Stimulated activated CD4-positive, alpha-beta T cell treated with anti-CD3 and anti-CD28 coated beads, Interleukin-4, amount 100 ng/mL, for 48 hours (primary cell): ENCODE measurements at places on chromosomes 7 and 10.
A peak's percentile ranks its signal among the peaks of the same experiment; 100 is the strongest.

DNA sequence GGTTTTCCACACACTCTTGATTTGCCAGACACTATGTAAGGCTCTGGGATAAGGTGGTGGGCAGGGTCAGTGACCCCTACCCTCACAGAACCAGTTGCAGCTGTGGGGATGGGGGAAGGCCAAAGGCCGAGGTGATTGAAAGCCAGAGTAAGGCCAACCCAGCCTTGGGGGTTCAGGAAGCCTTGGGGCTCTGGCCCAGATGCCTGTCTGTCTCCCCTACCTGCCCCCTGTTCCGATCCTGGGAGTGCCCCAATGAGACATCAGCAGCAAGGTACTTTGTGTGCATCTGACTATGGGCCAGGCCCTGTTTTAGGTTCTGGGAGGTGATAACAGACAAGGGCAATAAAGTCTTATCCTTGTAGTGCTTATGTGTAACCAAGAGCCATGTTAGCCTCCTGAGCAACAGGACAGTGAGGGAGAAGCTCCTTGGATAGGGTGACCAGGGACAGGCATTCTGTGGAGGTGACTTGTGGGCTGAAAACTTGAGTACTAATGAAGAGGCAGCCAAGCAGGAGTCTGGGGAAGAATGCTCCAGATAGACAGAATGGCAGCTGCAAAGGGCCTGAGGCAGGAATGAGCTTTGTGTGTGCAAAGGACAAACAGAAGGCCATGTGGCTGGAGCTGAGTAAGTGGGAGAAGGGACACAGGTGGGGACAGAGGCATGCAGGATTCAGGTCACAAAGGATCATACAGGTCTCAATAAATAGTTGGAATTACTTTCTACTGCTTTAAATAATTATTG lies 35.4 kb downstream of the TSPAN14 start:
- DNase-seq = no peak

DNA sequence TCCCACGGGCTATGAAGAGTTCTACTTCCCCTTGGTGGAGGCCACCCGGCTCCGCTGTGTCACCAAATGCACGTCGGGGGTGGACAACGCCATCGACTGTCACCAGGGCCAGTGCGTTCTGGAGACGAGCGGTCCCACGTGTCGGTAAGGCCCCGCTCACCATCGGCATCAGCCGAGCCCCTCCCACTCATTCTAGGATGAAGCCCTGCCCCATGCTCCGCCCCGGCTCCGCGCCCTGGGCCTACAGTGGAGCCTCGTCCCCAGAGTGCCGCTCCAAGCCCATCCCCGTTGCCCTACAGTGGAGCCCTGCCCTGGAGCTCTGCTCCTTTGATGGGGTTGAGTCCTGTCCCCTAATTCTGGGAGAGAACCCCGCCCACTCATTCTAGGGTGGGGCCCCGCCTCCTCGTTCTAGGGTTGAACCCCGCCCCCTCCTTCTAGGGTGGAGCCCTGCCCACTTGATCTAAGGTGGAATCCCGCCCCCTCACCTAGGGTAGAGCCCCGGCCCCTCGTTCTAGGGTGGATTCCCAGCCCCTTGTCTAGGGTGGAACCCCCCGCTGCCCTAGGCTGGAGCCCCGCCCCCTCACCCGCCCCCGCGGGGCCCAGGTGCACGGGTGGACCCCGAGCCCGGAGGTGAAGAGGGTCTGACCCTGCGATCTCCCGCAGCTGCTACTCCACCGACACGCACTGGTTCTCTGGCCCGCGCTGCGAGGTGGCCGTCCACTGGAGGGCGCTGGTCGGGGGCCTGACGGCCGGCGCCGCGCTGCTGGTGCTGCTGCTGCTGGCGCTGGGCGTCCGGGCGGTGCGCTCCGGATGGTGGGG lies 3.4 kb upstream of the MUC12 start:
- DNase-seq = peak; percentile 85

DNA sequence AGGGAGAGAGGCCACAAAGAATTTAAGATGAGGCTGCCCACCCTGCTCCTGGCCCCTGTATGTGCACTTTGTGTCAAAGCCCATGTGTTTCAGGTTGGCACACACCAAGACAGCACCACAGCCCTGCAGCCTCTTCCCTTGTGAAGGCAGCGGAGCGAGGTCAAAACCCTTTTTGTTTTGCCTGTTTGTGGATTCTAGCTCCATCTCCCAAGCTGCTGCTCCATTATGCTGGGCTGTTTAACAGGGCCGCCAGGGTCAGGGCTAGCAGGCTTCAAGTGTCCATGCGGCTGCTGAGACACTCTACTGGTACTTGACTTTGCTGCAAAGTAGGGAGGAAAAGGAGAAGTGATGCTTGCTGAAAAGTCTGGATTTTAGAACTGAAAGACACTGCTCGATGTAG lies 142.3 kb upstream of the EFCAB10 start:
- DNase-seq = no peak

DNA sequence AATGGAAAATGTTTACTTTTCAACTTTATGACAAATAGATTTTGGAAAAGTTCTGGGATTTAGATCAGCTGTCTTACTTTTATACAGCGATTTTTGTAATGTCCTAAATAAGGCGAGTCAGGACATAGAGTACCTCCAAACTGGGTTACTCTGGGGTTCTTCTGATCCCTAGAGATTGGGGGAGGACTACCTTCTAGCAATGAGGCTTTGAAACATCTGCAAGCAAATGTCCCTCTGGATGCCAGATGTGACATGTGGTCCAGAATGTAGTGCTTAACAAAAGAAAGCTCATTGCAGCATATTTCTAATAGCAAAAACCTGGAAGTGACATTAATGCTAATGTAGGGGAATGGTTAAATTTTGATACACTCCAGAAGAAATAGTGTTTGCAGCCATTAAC lies 36.1 kb downstream of the ABRAXAS2 start:
- DNase-seq = no peak

DNA sequence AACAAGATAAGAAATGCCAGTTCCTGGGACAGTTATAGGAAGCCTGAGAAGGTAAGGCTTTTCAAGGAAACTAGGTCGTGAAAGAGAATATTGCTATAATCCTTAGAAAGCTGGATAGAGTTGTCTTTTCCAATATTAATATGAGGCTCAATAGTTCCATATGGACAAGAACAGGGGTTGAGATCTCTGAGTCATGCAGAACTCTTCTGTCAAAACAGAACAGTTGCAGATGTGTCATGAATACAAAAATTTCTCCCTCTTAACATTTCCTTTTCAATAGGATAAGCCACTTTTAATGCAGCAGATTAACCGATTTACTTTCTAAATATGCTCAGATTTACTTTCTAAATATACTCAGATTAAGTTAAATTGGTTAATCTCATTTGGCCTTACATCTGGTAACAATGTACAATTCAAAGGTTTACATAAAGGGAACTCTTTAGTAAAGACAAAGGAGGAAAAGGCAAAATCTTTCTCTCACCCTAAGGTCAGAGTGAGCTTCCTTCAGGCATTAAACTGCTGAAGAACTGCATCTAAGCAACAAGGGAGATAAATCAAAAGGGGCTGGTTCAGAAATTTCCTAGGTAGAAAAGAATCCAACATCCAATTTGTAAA lies 104.7 kb upstream of the PCDH15 start:
- no peak for DNase-seq

DNA sequence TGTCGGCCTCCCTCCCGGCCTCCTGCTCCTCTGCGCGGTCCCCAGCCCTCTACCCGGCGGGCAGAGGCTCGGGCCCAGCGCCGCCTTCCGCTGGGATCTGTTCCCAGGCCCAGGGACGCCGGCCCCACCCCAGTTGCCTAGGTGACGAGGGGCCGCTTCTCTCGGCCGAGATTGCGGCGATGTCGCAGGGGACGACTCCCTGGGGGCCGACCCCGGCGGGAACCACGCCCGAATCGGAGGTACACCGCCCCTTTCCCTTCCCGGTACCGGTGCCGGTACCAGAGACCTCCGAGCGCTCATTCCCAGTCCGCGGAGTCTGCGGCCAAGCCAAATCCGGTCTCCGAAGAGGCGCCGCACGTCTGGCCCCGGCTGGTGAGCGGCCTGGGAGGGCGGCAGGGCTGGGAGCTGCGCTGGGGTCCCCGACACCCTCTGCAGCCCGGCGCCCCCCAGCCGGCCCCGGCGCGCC lies at the start of gene CABCOCO1:
CABCOCO1 (plus strand) TSS at position 136 of the 466 bp plus-strand sequence; CDS start at position 180, 44 bp downstream.
- DNase-seq = no peak

GRCh38 chr10:109966961-109967738 lies 40.6 kb upstream of the ADD3 start:
- no peak for DNase-seq

GRCh38 chr7:46764100-46764936 lies 817.6 kb downstream of the TNS3 start:
- DNase-seq = no peak

DNA sequence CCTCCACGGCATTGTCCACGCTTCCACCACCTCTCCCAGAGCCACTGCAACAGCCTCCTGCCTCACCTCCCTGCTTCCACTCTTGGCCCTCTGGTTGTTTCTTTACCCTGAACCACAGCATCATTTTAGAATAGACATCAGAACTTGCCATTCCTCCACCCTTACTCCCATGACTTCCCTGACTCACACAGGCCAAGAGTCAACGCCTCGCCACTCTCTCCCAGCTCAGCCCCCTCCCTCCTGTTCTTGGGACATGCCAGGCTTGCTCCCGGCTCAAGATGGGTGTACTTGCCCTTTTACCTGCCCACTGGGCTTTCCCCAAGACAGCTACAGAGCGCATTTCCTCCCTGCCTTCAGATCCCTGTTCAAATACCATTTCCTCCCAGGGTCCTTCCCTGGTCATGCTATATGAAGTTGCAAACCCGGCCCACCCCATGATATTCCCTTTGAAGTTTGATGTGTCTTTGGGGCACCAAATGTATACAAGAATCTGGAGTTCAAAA lies 429.1 kb downstream of the RPS24 start:
- DNase-seq = no peak

GRCh38 chr10:110387983-110388686 lies 83.4 kb upstream of the SMNDC1 start:
- DNase-seq = no peak

GRCh38 chr7:81297317-81297716 lies 378.5 kb upstream of the SEMA3C start:
- DNase-seq = no peak

DNA sequence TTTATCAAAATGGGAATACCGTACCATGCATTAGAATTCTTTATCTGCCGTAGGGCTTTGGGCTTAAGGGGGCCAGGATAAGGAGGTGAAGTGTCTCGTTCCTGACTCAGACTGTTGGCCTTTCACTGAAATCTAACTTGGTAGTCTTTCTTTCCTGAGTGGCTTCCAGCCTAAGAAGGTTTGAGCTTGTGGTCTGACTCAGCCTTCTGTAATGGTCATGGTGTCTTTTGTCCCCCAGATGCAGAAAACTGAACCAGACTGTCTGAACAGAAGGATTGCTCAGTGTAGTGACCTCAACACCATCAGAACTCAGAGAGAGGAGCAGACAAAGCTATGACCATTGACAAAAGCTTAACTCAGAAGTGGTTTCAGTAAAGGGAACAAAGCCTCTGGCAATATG lies 39.5 kb downstream of the WNT2 start:
- DNase-seq = no peak

GRCh38 chr7:124566583-124566982 lies 199.0 kb downstream of the GPR37 start:
- no peak for DNase-seq

DNA sequence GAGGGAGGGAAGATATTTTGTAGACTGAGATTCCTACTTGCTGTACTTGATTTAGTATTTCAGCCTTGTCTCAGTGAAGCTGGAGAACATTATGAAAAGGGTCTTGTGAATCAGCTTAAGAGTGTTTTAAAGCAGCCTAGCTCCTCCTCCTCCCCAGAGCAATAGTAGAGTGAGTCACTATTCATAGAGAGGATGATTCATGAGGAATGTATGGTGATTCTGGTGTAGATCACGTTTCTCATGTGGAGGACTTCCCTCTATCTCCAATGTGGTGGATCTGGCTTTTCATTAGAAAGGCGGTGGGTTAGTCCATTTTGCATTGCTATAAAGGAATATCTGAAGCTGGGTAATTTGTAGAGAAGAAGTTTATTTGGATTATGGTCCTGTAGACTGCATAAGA lies 340.1 kb upstream of the CHRM2 start:
- no peak for DNase-seq

DNA sequence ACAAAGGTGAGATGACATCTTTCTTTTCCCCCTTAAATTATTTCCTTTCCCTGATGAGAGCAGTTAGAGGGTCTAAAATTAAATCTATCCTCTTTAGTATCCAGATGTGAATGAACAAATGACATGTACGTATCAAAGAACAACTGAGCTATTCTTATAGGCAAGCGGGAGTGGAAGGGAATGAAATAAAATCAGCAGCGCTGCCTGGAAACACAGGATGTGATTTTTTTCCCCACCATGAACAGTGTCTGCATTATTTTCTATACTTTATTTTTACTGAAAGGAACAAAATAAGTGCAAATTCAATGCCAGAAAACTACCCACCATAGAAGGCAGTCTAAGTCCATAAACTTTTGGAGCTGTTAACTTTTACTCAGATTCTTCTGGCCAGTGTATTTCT lies 40.6 kb downstream of the SLC26A4 start:
- DNase-seq = no peak
